Fibroblast of pulmonary artery (primary cell): ENCODE measurements at places on chromosomes 2 and 18.
A peak's percentile ranks its signal among the peaks of the same experiment; 100 is the strongest.

DNA sequence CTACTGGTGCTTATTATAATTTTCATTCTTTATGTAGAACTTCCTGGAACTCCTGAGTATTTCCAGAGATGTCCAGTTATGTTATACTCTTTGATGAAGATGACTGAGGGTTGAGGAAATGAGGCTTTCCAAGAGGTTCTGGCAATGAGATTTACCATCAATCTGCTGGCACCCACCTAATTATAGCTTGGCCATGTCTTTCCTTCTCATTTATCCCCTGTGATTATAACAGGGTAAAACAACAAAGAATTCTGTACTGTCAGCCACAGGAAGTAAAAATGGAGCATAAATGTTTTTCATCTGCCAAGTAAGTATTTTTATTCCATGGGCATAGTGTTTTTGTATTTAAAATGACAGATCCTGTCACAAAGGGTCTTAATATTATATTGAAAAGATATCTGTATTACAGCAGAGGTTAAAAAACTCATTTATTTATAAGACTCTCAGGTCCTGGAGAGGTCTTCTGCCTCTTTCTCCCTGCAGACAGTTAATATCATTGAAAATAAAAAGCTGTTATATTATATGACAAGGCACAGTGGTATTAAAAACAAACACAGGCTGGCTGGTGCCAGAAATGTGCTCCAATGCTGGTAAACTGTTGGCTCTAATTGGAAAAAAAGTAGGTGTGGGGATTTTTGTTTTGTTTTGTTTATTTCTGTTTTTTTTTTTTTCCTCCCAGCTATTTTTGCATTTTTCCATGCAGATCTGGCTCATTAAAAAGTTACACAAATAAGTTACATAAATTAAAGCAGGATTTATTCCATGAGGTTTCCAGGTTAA lies 1764.1 kb upstream of the CELF4 start:
- no peak for DNase-seq

DNA sequence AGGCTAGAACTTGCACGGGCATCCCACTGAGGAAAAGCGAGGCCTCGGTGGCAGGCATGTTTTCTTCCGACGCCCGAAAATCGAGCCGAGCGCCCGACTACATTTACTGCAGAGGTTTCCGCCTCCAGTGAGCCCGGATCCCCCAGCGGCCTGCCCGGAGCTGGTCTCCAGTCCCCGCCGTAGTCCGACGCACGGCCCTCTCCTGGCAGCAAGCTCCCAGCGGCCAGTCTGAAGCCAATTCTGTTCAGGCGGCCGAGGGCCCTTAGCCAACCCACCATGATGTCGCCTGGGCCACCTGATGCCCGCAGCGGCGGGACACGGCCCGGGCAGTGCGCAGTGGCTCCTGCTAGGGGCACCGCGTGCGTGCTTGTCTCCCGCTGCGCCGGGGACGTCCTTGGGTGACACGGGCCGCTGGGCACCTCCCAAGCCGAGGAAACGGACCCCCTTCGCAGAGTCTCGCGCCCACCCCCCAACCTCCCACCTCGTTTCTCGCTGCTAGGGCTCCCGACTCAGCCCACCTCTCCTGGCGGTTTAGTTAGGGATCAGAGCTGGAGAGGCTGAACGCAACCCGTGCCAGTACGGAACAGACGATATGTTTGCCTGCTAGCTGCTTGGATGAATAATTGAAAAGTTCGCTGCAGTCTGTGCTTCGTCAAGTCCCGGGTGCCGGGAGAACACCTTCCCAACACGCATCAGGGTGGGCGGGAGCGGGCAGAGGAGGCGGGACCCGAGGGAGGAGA lies 5.3 kb downstream of the ONECUT2 start:
- no peak for DNase-seq

- DNase-seq, result peak; percentile 22
Measured at GRCh38 chr18:2641638-2642037, 13.9 kb upstream of the SMCHD1 start.

DNA sequence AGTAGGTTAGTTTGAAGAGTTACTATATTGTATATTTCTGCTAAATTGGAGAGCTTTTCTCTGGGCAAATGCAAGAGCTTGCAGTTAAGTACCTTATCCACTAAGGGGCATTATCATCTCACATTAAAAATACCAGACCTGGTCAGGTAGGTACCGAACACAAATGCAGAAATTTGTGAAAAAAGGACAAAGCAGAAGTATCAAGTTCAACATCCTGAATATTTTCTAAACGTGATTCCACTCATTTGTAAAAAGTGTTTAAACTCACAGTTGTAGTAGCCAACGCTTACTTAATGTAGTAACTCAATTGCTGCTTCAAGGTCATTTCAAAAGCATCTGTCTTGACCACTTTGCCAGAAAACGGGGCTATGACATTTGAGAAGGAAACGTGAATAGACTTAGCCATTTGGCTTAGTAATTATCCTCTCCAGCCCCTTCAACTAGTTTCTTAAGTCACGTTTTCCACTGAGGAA lies 52.1 kb downstream of the CYRIA start:
- DNase-seq, result peak; percentile 55

DNA sequence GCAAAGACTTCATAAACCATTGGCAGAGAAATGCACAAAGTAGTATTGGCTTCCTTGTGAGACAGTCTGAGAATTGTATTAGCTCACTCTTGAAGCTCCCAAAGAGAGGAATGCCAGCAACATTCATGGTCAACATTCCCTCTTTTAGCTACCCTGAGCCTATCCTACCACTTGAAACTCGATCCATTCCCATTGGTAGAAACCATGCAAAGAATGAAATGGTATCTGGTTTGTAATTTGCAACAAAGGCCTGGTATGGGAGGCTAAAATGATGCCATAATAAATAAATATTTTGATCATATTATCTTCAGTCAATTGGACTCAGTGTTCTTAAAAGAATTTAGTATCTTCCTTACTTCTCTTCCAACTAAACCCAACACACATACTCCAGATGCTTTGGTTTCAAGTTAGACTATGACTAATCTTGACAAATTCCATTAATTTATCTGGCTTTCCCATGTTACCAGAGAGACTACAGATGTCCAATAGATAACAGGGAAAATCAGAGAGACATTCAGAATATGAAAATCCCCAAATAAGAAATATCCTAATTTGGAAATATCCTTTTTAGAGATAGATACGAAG lies 102.9 kb downstream of the DHRS9 start:
- no peak for DNase-seq

GRCh38 chr2:71926089-71926447 lies 221.6 kb downstream of the CYP26B1 start:
- no peak for DNase-seq

DNA sequence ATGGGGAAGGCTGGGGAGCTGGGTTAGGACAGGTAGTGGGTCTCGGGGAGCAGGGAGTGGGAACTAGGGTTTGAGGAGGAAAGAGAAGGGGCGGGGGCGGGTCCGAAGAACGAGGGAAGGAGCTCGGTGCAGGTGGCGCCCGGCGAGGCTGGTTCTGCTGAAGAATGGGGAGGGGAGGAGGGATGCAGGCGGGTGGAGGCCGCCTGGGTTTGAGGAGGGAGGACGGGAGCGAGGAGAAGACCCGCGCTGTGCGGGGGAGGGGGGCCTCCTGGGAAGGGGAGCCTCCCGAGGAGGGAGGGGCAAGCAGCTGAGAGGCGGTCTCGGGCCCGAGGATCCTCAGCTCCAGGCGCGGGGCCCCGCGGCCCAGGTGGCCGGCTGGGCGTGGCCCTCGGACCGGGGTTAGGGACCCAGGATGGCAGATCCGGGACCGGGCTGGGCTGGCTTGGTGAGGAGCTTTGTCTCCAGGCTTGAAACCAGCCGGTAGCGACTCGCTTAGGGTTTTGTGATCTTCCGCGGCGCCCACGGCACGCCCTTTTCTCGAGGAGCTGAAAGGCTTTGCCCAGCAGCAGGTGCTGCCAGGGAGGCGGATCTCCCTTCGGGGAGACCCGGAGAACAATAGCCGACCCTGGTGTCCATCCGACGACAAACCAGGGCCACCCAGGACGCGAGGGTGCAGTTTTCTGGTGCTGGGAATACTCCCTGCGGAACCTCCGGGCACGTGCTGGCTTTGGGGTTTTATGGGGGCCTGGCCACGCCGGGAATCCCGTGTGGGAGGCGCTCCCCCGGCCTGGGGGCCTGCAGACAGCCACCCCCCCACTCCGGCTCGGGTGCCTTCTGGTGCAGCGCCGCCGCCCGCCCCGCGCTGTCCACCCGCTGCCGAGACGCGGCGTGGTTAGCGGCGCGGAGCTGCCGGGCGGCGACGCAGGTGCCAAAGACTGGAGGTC lies 1.4 kb downstream of the DPYSL5 start:
- no peak for DNase-seq

DNA sequence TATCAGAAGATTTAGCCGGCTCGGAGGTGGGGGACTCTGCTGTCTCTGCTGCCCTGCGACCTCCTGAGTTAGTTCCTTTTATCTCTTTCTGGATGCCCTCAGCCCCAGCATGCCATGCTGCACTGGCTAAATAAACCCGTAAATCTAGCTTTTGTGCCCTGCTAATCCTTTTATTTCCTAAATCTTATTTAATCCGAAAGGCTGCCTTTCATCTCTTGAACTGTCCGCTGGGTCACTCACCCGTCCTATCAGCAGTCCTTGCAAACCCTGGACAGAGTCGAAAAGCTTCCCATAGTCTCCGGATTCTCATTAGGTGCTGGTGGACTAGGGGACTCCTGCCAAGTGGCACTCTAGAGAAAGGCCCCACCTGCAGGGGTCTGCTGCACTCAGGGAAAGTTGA lies 122.0 kb upstream of the APCDD1 start:
- DNase-seq, result no peak

DNA sequence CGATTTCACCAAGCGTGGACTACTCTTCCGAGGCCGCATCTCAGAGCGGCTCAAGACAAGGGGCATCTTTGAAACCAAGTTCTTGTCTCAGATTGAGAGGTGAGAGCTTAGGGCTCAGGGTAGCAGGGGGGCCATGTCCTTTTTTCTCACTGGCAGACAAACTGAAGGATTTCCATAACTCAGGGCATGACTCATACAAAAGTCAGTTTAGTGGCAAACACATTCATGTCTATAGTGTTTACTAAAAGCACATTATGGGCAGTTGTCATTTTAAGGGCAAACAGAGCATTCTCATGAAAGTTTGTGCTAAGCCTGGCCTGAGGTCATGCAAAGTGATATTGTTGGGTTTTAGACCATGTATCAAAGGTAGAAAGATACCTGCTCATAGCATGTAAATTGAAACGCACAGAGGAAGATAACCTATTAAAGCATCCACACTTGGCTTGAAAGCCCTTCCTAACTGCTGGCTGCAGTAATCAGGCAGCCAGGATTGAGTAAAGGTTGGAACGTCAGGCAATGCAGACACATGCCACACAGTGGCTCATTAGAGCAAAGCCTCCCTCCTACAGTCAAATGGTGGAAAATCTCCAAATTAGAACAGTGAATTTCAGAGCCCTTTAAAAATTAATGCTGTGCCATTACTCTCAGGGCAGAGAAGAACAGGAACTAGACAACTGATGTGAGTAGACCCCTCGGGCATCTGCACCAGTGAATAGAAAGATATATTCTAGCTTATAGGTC lies 54.2 kb downstream of the HK2 start:
- DNase-seq, result no peak

DNA sequence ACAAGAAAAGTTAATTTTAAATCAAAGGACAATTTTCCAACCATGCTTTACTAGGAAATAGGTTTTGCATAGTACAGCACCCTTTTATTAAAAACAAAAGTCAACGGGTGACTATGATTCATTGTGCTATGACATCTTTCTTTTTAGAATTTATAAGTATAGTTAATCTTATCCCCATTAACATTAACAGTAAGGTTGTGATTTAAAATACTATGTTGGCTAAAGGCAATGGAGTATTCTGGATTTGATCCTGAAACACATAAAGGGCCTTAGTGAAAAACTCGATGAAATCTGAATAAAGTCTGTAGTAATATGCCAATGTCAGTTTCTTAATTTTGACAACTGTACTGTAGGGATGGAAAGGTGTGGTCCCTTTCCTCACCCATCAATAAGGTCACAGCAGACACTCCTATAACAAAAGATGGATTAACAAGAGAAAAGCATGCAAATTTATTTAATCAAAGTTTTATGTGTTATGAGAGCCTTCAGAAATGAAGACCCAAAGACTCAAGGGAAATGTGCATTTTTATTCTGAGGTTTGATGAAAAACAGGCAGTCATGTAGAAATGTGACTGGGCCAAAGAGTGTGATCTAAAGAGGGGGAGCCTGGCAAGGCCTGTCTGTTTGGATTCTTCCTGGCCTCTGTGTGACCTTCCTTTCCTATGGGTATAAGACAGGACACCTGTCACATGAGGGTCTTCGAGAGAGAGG lies 731.4 kb downstream of the TSN start:
- no peak for DNase-seq

DNA sequence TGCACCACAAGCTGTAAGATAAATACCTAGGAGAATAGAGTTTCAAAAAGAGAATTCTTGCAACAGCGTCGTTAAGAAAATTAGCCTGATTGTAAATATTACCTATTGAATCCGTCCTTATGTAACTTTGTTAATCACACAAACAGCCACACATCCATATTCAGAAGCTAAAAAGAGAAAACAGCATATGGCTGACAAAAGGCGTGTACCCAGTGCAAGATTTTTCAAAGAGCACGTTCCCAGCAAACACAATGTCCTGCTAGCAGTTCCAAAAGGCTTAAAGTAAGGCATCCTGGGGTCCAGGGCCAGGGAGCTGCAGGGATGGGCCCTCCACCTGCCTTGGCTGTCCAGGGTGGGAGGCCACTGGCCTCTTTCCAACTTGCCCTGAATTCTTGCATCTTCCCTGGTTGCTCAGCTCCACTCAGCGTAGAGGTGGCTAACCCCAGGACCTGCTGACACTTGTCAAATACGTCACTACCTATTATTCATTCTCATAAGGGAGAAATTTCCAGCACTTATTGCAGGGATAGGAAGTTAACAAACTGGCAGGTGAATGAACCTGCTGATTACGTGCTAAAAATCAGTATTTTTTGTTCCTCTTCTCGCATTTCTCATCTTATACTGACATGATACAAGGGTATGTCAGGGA lies 102.1 kb upstream of the NEDD4L start:
- DNase-seq, result no peak

DNA sequence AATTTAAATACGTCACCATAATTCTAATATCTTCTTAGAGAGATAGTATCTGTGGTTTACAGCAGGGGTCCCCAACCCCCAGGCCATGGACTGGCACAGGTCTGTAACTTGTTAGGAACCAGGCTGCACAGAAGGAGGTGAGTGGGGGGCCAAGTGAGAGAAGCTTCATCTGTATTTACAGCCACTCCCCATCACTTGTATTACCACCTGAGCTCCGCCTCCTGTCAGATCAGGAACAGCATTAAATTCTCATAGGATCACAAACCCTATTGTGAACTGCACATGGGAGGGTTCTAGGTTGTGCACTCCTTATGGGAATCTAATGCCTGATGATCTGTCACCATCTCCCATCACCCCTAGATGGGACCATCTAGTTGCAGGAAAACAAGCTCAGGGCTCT lies 282.6 kb downstream of the ICOS start:
- no peak for DNase-seq
